Calu3 (cell line): ENCODE measurements at places on chromosomes 2 and 18.

- peaks cover 19% of the 10 kb centered on the region for H3K36me3 ChIP-seq
- no peak overlapping the region for H3K27ac ChIP-seq
- no peak for DNase-seq
- no peaks in the 10 kb centered on the region for H3K4me1 ChIP-seq
Measured at GRCh38 chr18:31837879-31838278, 77.2 kb upstream of the SLC25A52 start.

GRCh38 chr2:28469304-28469703, 26.6 kb upstream of the PLB1 start:
- H3K36me3 ChIP-seq: no peaks in the 10 kb centered on the region
- no peak for DNase-seq
- H3K4me3 ChIP-seq: no peak overlapping the region
- H3K4me1 ChIP-seq: peaks cover 7% of the 10 kb centered on the region
- H3K27me3 ChIP-seq: peaks cover 18% of the 10 kb centered on the region

DNA sequence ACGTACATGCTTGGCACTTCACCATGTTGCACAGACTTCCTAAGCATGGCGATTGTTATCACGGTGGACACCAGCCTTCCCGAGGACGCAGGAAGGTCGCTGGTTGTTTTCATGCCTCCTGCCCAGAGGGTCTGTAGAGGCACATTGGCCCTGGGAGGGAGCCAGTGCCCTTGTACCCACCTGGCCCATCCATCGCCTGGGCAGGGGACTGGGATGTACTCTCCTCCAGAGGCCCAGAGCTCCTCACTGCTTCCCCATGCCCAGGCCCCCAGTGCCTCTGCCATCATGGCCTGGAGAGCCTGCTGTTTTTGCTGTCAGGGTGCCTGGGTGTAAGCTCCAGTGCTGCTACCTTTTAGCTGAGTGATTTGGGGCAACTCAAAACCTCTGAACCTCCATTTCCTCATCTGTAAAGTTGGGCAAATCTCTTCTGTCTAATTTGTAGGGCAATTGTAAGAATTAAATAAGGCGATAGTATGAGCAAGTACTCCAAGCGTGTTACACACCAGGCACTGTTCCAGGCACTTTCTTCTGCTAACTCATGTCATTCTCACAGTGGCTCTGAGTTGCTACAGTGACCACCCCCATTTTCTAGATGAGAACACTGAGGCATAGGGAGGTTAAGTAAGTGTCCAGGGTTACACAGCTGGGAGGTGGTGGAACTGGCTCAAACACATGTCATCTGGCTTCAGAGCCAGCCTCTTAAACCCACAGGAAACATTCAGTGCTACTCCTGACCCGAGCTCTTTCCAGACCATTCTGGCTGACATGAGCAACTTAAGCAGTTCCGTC, 45.3 kb downstream of the GREB1 start:
- no peak overlapping the region for H3K4me3 ChIP-seq
- no peaks in the 10 kb centered on the region for H3K4me1 ChIP-seq
- H3K27ac ChIP-seq: no peak overlapping the region
- peaks cover 18% of the 10 kb centered on the region for H3K27me3 ChIP-seq
- no peak for DNase-seq
- H3K36me3 ChIP-seq: no peaks in the 10 kb centered on the region

DNA sequence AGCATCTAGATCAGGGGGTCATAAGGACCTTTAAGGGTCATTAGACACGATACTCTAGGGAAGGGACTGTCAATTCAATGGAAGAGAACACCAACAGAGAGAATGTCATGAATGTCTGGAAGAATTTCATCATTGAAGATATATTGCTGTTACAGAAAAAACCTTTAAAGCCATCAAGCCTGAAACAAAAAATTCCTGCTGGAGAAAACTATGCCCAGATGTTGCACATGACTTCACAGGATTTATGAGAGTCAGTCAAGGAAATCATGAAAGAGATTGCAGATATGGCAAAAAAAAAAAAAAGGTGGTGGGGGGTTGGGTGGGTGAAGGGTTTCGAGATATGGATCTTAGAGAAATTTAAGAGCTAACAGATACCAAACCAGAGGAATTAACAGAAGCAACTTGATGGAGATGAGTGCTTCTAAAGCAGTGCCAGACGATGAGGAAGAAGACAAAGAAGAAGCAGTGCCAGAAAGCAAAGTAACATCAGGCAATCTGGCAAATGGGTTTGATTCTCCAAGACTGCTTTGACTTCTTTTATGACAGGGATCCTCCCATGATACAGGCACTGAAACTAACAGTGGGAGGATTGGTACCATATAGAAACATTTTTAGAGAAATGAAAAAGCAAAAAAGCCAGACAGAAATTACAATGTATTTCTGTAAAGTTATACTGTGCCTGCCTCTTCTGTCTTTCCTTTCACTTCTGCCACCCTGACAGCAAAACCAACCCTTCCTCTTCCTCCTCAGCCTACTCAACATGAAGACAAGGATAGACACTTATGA, 28.5 kb downstream of the MAP4K3 start:
- H3K27me3 ChIP-seq: no peaks in the 10 kb centered on the region
- no peak overlapping the region for H3K27ac ChIP-seq
- DNase-seq: no peak
- H3K4me1 ChIP-seq: peaks cover 55% of the 10 kb centered on the region

DNA sequence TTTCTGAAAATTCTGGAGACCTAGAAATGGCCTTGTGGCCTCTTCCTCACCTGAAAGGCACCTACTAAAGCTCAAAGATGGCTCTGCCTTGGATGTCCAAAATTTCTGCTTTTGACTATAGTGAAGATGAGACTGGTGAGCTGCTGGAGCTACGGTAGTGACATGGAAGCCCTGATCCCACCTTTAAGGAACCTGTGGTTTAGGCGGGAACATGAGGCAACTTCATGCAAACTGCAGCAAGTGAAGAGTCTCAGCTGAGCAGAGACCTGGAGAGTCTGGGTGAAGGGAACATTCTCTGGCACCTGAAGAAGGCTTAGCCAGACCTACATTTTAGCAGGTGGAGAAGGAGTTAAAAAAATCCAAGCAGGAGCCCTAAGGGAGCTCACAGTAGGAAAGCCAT, 40.0 kb downstream of the GORASP2 start:
- H3K27ac ChIP-seq: peak overlapping the region; percentile 74
- no peak for DNase-seq
- H3K4me1 ChIP-seq: peaks cover 21% of the 10 kb centered on the region
- H3K27me3 ChIP-seq: no peaks in the 10 kb centered on the region
- peaks cover 83% of the 10 kb centered on the region for H3K36me3 ChIP-seq
- H3K4me3 ChIP-seq: no peak overlapping the region

- no peaks in the 10 kb centered on the region for H3K4me1 ChIP-seq
- H3K36me3 ChIP-seq: peaks cover 70% of the 10 kb centered on the region
- H3K27ac ChIP-seq: no peak overlapping the region
- no peaks in the 10 kb centered on the region for H3K27me3 ChIP-seq
Measured at GRCh38 chr2:85628658-85629057, 12.7 kb downstream of the USP39 start.

GRCh38 chr2:236970656-236971010, 115.1 kb upstream of the COPS8 start:
- peaks cover 45% of the 10 kb centered on the region for H3K4me1 ChIP-seq
- no peaks in the 10 kb centered on the region for H3K36me3 ChIP-seq
- DNase-seq: no peak

DNA sequence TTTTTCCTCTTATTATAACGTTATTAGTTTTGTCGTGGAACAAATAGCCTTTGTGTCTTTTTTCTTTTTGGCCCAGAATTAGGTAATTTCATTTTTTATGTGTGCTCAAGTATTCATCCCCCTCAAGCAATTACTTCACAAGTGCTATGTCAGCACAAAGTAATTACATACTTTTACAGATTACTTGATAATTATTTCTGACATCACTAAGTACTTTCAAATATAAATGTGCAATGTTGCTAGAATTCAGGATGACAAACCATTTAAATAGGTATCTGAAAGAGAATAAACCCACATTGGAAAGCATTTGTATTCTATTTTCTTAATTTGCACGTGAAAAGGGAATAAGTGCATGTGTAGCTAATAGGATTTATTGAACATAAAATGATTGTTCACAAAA, 238.2 kb downstream of the CDH7 start:
- no peak for DNase-seq
- no peaks in the 10 kb centered on the region for H3K36me3 ChIP-seq
- no peaks in the 10 kb centered on the region for H3K27me3 ChIP-seq
- peaks cover 4% of the 10 kb centered on the region for H3K4me1 ChIP-seq
- no peak overlapping the region for H3K27ac ChIP-seq
